ENCODE measurements at places on chromosomes 3 and 15.

DNA sequence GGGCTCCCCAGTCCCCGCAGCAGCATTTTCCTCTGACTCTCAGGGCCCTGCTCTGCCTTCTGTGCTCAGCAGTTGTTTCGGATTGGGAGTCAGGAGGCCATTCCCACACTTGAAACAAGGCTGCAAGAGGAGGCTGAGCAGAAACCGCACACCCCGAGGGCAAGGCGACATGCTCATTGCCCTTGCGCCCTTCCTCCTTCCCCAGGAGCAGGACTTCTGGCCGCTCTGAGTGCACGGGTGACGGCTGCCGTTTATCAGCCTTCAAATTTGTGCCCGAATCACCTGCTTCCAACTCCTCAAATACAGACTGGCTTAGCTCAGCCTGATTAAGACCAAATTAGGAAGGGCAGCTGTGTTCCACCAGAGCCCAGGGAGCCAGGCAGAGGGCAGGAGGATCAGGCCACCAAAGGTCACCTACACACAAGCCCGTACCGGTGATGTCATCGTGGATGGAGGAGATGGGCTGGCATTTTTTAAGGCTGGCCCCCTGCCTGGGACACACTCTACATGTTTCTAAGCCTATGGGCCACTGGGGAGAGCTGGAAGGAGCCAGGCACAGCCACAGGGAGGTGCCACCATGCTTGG lies 38.1 kb downstream of the TM2D3 start:
- DNase-seq: no peak

- no peak for DNase-seq
These were observed 189.6 kb upstream of the UMPS start for GRCh38 chr3:124540550-124541211.

- DNase-seq: no peak
These were observed 38.6 kb downstream of the MCTP2 start for GRCh38 chr15:94269954-94270353.

- no peak for DNase-seq
These were observed 7.3 kb downstream of the ZBTB38 start for GRCh38 chr3:141375381-141376301.

DNA sequence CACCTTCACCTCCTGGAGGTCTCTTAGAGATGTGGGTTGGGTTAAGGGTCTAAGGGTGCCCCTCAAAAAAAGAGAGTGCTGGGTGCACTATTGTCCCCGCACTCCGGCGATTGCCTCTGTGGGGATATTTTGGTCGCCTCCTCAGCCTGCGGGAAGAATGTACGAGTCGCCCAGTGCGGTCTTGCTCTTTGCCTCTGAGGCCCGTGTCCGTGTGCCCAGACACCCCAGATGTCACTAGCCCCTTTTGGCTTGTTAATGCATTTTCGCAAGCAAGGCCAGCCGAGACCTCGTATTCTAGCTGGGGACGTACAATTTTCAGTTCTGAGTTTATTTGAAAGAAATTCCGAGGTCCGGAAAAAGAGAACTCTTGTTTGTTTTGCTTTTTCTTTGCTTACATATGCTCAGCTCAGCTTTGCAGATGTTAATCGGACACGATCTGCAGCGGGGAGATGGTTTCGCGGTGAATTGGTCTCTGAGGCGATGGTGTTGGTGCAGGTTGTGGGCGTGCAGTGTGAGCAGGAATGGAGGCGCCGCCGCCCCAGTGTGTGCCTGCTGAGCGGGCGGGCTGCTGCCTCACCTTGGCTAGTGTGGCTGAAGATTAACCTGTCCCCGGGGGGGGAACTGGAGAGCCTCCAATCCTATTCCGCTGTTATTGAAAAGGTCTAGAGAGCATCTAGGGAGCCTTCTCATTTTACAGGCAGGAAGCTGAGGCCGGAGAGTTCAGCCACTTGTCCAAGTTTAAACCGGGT lies 1.4 kb downstream of the ST6GAL1 start:
- DNase-seq: peak; percentile 57

GRCh38 chr3:168071591-168072322 lies 24.0 kb downstream of the GOLIM4 start:
- no peak for DNase-seq

- DNase-seq: no peak
These were observed 8.5 kb downstream of the ADAMTS17 start for GRCh38 chr15:100333236-100333635.

GRCh38 chr3:39780352-39780751 lies 29.1 kb upstream of the MYRIP start:
- no peak for DNase-seq

- DNase-seq: no peak
These were observed 2.2 kb upstream of the HDAC11 start for GRCh38 chr3:13477943-13478342.

GRCh38 chr15:63084806-63085205 lies 36.9 kb upstream of the LACTB start:
- DNase-seq: no peak

DNA sequence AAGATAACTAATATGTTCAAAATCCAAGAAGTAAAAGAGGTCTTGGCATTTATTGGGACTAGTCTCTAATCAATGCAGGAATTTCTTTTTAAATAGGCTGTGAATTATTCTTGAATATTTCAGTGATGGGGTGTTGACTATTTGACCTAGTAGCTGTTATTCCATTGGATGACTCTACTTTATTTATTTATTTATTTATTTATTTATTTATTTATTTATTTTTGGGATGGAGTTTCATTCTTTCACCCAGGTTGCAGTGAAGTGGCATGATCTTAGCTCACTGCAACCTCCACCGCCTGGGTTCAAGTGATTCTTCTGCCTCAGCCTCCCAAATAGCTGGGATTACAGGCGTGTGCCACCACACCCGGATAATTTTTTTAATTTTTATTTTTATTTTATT lies 1227.8 kb downstream of the ZPLD1 start:
- DNase-seq: no peak

DNA sequence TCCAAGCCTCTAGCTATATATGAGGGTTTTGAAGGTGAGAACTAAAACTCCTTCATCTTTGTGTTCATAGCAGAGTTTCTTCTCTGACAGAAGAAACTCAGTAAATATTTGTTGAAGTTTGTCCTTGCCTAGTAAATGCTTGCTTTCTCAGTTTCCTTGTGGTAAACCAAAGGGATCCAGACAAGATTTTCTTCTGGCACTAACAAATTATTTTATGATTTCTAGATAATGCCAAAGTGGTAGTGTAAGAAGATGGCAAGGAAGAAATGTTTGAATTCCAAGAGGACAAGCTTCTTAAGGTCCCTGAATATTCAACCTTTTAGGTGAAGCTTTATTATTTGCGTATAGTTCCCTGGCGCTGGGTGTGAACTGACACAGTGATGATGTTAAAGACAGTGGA lies 14.4 kb downstream of the ARIH1 start:
- no peak for DNase-seq

GRCh38 chr15:98860281-98861041 lies 147.1 kb downstream of the PGPEP1L start:
- no peak for DNase-seq

- DNase-seq: no peak
These were observed 1.5 kb downstream of the CEP63 start for GRCh38 chr3:134487406-134487805.

- DNase-seq: no peak
These were observed 136.2 kb upstream of the ICE2 start for GRCh38 chr15:60614862-60615771.

- DNase-seq: no peak
These were observed 49.5 kb downstream of the TLE3 start for GRCh38 chr15:70048198-70048565.

GRCh38 chr15:74933573-74933972 lies 4.3 kb downstream of the COX5A start:
- DNase-seq: no peak

- DNase-seq: no peak
These were observed 1.5 kb downstream of the TPRA1 start for GRCh38 chr3:127588806-127589577.

DNA sequence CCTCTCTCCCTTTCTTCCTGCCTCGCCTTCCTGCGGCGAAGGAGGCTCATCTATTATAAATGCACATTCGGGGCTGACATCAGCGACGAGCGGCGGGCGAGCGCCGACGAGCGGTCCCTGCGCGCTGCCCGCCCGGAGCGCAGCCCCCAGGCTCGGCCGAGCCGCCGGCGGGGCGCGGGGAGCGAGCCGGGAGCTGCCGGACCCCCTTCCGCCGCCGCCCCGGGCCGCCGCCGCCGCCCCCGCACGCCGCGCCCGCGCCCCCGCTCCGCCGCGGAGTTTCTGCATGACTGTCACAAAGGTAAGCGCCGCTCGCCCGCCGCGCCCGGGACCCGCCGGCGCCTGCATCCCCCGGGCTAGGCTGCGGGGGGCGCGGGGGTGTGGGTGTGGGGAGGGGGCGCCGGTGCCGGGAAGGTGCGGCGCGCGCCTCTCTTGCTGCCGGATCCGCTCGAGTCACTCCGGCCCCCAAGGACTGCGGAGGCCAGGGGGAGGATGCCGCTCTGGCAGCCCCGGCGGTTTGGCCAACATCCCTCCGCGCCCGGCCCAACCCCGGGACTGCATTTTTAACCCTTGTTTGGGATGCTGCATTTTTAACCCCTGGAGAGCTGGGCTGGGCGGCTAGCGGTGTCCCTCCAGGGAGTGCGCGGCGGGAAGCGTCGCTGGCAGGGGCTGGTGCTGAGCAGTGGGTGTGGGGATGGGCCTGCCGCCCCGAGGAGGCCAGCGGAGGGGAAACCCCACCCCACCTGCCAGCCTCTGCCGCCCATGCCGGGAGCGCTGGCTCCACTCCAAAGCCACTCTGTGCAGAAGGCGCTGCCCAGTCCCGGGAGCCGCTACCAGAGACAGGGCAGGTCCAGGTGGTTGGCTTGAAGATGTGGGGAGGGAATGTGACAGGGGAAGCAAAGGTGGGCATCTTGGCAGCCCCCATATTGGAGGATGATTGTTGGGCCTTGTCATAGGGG lies at the start of gene CORO2B:
TSS of gene CORO2B (plus strand) at position 14 of the 956 bp plus-strand sequence. CDS start at position 284, 270 bp downstream.
- DNase-seq: no peak

DNA sequence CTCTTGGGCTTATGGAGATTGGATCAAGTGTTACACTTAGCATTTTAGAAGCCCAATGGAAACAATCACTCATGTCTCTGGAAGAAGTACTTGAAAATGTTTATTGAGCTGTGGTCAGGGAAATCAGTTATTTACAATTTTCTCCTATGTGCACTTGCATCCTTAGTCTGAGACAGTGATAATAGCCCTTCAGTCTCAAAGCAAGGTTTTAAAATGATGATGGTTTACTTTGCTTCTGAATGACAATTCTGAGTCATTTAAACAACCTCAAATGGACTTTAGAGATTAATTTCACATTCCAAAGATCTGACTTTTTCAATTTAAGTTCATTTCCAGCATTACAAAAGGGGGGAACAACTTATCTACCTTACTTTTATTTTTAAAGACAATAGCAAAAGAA lies 20.1 kb downstream of the TIPARP start:
- DNase-seq: no peak

GRCh38 chr3:19165654-19166053 lies 17.3 kb downstream of the KCNH8 start:
- DNase-seq: no peak

DNA sequence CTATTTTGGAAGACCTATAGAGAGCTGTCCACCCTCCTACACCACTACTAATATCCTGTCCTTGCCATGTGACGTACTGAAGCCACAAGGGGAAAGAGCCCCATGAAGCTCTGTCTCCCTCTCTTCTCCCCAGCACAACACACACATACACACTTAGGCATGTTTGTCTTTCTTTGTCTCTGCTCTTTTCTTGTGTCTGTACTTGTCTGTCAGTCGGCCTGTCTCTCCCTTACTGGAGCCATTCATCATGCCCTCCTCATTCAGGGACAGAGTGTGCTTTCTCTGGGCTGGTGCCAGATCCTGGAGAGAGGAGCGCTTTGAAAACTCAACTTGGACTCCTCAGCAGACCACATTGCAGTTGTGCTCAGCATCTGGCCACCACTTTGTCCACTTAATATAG lies 47.6 kb downstream of the PSMD6 start:
- no peak for DNase-seq

DNA sequence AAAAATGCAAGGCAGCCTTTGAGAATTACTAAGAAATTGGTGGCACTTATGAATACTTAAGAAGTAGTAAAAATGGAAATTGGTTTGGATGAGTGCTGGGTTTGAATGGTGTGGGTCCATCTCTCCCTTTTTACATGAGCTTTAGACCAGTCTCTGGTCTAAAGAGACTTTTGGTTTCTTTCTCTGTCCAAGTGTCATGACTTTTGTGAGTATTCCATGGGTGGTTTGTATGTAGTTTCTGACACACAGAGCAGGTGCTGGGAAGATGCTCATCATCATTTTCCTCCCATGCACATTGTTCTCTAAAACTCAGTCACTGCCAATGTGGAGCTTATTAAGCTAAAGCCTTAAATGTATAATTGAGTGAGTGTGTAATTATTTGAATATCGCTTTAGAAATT lies 63.5 kb downstream of the KAT2B start:
- DNase-seq: no peak

GRCh38 chr3:170428095-170428494 lies 9.4 kb downstream of the CLDN11 start:
- DNase-seq: no peak

DNA sequence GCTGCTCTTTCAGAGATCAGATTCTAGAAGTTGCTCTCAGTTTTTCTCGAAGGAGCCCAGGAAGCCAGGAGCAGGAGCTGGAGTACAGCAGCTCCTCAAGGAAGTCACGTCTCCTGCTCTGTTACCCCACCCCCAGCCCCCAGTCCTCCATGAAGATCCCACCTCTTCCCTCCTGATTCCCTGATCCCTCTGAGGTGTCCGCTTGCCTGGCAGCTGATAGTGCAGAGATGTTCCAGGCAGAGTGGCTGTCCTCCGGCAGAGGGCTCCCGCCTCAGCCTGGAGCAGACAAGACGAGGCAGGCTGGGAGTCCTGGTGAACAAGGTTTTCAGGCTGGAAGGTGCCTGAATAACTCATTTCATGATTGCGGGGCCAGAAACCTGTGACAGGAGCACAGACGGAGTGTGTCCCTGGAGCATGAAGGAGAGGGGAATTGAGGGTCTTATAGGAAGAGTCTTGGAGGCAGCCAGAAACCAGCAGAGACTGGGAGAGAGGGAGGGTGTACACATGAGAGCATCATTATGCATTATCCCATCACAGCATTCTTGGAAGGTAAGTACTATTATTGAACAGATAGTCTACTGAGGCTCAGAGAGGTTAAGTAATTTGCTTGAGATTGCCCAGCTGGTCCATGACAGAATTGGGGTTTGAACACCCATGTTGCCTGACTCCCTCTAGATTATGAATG lies 1.2 kb downstream of the HRH1 start:
- no peak for DNase-seq

- no peak for DNase-seq
These were observed 15.5 kb upstream of the LOXL1 start for GRCh38 chr15:73910522-73911303.

DNA sequence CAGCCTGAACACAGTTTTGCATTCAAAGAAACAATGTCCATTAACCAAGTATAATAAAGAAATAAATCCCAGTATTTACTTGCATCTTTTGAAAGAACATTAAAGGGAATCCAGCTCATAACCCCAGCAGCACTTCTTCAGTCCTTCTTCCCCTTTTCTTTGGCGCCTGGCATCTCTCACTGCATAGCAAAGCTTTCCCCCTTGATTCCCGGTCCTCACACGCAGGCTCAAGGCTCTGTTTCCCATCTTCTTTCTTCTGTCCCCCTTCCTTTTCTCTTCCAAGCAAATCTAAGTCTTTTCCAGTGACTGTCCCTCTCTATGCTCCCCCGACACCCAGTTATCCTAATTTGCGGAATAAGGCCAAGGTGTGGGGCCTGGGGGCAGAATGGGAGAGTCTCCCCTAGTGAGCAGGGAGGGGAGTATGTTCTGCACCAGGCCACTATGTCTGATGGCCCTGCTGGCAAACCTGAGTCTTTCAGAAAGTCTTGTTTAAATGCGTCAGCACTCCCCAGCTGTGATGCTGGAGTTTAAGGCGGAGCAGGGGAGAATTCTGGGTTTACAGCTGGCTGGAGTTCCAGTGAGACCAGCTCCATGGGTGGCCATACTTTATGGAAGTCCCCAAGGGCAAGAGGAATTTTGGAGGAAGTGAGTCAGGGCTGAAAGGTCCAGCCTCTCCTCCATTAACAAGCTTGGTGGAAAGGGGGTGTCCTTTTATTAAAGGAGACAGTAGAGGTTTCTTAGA lies 42.1 kb downstream of the GOLGA6A start:
- DNase-seq: no peak

Data from CD4-positive, alpha-beta T cell (primary cell).